Right atrium auricular region (tissue), 2 donors: ENCODE measurements at places on chromosomes 3 and 15. TPM values are rescaled to one million over a fixed set of nuclear protein-coding genes. Genes with fewer than 3 reads are reported as not detected.

The FURIN gene
- total RNA-seq, result 82.8 TPM

The RPL14 gene
- 247 TPM for total RNA-seq

The LTK gene
- total RNA-seq, result not detected

DNA sequence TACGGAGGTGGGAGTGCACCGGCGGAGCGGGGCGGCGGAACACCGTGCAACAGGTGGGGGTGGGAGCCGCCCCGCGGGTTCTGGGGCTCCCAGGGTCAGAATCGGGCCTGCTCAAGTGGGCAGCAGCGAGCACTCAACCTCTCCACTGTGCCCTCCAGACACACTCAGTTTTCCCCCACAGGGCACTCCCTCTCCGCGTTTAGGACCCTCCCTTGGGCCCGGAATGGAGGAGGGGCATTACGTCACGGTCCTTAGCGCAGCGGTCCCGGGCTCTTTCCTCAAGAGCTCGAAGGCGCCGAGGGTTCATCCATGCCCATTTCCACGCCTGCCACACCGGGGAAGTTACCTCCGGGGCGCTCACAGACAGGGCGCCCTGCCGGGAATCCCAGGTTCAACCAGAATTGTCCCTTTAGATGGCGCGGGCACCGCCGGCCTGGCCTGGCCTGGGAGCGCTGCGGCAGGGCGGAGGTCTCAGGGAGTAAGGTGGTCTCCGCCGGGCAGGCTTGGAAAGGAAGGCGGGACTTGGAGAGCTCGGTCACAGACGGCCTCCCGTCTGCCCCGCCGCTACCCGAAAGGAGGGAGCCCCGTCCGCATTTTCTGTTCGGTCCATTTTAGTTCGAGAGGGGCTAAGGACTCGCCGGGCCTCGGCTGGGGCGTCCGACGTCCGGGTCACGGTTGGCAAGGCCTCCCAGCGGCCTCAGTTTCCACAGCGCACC lies 5.1 kb downstream of the RNU6-1 start:
- DNase-seq, result no peak

DNA sequence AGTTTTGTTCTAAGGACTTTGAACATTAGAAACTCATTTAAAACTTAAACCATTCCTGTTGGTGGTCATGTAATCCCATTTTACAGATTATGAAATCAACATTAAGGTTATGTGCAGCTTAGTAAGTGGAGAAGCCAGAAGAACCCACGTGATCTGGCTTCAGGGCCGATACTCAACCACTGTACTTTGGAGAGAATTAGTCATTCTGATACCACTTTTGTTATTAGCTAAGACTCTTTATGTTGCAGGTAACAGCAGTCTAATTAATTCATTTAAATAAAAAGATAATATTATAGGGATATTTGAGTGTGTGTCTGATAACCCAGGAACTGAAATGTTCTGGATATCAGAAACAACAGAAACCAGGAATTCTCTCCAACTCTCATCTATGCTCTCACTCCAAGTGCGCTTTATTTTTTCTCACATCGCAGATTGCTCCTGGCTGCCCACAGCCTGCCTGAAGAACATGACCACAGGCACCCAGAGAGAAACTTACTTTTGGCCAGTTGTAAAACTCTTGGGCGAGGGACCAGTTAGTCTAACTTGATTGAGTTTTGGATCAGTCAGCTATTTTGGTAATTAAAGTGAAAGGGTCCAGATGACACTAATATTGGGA lies 25.2 kb downstream of the UBE2E1 start:
- no peak for DNase-seq

DNA sequence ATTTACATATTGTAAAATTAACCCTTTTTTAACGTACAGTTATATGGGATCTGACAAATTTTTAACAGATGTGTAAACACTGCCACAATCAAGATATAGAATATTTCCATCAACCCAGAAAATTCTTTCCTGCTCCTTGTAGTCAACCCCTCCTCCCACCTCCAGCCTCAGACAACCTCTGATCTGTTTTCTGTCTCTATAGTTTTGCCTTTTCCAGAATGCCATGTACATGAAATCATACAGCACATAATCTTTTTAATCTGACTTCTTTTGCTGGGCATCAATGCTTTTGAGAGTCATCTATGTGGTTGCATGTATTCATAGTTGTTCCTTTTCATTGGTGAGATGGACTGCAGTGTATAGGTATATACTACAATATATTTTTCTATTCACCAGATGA lies 153.0 kb downstream of the SMAD6 start:
- DNase-seq, result no peak

DNA sequence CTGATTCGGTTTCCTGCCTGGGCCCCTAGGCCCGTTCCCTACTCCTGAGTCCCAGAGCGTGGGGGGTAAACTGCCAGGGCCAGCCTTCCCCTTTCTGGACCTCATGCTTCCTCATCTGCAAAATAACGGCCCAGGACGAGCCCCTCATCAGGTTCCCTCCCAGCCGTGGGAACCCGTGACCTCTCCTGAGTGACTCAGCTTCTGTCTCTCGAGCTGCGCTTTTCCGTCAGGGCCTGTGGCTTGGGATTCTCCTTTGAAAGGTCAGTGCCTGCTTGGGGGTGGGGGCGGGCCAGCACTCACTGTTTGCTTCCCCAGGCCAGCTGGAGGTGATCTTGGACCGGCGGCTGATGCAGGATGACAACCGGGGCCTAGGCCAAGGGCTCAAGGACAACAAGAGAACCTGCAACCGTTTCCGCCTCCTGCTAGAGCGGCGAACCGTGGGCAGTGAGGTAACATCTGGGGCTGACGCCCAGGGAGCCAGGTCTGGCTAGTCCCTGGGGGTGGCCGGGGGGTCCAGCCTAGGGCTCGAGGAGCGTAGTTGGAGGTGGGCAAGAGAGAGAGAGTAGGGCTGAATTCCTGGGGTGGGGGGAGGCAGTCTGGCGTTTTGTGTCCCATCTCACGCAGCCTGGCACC lies 12.8 kb downstream of the MAN2A2 start:
- peak; percentile 66 for DNase-seq

DNA sequence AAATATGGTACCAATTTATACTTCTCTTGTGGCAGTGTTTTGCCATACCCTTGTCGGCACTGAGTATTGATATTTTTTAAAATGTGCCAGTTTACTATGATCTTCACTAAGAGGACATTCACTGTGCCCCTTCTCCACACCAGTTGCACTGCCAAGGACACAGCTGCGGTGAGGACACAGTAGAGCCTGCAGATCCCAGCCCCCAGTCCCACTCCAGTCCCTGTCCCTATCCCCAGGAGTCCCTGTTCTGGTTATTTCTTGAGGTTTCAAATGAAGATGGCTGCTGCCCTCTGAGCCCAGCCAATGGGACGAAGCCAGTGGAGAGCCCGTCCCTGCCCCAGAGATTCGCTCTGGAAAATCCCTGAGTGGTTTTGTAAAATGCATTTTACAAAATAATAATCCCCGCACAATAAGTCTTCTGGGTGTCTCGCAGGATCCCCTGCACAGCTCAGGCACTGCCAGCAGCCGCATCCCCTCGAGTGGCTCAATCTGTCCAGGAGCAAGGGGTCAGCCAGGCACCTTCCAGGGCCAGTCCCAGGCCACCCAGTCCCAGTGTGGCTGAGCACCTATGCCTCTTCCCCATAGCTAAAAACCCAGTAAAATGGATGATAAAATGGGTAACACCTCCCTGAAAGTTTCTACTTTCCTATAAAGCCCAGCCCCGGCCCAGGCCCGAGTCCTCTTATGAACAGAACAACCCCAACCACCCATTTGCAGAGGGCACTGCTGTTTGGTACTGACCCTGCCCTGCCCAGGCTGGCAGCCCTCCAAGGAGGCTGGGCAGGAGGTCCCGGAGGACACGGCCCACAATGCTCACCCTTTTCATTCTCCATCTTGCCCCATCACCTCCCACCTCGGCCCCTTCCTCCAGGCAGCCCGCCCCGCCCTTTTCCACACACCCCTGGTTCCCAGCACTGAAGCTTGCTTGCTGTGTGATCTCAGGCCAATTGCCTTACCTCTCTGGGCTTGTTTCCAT lies 91.1 kb downstream of the VGLL4 start:
- no peak for DNase-seq

- DNase-seq, result no peak
Measured at GRCh38 chr15:97072545-97072944, 742.0 kb downstream of the NR2F2 start.
